ENCODE measurements at places on chromosomes 11 and 22.
A peak's percentile ranks its signal among the peaks of the same experiment; 100 is the strongest.

DNA sequence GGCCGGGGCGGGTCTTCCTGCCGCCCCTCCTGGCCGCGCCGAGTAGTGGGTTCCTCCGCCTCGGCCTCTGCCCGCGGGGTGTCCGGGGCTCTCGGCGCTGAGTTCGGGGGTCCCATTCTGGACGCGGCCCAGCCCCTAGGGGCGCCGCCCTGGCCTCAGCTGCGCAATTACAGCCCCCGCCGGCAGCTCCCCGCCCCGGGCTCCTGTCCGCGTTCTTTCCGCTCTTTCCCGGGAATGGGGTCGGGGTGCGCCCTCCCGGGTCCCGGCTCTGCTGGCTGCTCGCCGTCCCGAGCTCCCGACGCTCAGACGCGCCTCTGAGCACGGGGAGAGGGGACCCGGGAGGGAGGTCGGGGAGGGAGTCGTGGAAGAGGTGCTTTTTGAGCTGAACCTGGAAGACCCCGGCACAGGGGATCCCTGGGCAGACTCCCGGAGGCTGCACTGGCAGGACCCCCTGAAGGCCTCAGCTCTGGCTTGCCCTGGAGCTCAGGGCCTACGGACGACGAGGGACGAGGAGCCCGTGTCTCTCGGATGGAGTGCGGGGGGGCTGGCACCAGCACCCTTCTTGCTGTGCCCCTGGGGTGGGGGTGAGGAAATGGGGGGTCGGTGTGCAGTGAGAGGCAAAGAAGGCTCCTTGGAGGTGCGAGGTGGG is 558 bp downstream of the TSPAN4 start:
- no peak for DNase-seq

GRCh38 chr22:48786679-48786996 is 1041.0 kb downstream of the BRD1 start:
- no peak for DNase-seq

DNA sequence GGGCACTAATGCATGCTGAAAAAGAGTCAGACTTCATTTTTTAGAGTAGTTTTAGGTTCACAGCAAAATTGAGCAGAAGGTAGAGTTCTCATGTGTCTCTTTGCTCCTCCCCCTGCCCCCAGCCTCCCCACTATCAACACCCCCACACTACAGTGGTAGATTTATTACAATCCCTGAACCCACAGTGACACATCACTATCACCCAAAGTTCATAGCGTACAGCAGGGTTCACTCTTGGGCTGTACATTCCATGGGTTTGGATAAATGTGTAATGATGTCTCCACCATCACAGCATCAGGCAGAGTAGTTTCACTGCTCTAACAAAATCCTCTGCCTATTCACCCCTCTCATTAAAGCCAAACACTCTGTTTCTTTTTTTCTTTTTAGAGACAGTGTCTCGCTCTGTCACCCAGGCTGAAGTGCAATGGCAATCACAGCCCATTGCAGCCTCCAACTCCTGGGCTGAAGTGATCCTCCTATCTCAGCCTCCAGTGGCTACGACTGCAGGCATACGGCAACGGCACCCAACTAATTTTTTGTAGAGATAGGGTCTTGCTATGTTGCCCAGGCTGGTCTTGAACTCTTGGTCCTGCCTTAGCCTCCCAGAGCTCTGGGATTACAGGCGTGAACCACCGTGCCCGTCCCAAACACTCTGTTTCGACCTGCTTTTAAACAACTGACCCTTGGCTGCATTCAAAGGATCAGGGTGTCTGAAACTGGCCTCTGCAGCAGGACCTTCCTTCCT is 4.1 kb downstream of the BEST1 start:
- DNase-seq = no peak

- no peak for DNase-seq
Measured at GRCh38 chr11:46521961-46522681, 71.7 kb downstream of the AMBRA1 start.

DNA sequence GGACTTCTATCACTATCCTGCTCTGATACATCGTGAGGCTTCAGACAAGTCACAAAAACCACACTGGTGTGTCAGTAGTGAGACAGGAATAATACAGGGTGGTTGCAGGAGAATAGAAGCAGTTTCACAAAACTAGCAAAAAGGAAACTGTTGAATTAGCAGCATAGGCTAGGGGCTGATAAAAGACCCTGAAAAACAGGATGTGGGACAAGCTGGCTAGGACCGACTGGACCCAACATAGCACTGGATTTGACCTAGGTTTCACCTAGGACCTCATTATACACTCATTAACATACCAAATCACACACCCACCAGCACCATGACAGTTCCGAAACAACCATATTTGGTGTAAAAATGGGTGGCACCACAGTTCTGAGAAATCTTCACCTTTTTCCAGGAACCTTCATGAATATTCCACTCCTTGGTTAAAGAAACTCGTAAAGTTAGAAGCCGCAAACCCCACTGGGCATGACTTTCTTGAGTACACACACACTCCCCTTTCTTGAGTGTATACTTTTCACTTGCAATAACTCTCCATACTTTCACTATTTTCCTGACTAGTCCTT is 76.2 kb downstream of the SLC1A2 start:
- peak; percentile 79 for DNase-seq

DNA sequence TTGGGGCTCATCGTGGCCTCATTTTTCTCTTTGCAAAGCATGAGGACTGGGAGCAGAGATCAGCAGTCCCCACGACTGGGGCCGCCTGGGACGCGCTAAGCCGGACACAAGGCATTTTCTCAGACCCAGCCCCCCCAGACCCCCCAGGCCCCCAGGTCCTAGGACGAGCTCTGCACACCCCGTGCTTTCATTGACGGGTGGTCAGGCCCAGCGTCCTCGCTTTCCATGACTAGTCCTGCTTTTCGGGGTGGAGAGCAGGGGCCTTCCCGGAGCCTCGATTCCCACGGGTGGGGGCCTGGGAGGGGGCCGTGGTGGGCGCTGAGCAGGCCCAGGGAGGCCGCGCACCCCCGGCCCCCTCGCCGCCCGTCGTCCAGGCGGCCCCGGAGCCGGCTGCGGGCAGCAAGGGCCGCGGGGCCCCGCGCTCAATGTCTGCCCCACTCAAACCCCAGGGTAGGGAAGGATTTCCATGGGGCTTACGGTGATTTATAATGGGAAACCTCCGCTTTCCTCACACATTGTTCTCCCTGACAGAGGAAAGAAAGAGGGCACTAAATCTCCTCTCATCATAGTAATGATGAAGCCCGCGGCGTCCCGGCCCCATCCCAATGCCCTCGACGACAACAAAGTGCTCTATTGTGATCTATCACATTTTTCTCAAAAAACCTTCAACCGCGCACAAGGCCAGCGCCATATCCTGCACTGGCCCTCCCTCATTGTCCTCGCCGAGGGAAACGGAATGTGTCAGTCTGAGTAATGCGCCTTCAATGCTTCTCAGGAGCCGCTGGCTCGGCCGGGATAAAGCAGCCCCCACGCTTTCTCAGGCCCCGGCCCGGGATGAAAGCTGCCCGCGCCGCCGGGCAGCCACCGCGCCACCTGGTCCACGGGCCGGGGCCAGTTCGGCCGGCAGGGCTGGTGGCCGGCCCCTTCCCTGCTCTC is 10.4 kb upstream of the LINC01488 start:
- no peak for DNase-seq

Measured in CD4-positive, alpha-beta T cell treated with Interleukin-4 for 1 hour (primary cell).